ENCODE measurements at places on chromosomes 7 and 10.
A peak's percentile ranks its signal among the peaks of the same experiment; 100 is the strongest.

- DNase-seq: no peak
These were observed 182.7 kb upstream of the LYZL2 start for GRCh38 chr10:30812018-30812851.

GRCh38 chr7:99124751-99125504 is 19.0 kb downstream of the SMURF1 start:
- no peak for DNase-seq

DNA sequence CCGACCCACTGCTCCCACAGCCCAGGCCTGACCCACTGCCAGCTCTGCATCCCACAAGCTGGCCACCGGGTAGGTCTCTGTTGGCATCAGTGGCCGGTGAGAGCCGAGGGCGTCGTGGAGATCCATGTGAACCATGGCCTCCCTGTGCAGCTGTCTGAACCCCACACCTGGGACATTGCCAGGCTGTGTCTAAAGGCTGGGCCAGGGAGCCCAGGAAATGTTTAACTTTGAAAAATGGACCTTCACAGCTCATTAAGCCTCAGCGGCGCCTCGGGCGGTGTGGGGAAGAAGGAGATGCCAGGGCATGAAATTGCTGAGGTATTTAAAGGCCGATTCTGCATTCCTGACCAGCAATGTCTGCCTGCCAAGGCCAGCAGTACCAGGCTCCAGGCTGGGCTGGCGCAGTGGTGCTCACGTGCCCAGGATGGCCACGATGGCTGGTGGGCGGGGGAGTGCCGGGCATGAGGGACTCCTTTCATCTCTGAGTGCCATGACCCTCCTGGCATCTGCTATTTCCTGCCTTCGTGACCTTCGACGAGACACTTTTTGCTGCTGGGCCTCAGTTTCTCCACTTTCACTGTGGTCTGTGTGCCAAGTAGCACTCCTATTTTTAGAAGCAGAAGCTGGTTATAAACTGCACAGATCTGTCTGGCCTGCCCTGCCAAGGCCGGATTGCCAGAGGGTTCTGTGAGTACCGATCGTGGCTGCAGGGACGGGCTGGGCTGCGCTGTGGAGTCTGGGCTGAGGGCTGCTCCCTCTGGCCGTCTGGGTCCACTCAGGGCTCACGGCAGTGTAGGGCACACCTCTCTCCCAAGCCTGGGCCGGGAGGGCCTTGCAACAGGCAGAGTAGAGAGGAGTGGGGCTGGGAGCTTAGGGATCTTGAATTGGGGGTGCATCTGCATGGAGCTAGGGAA is 21.8 kb downstream of the ELFN1 start:
- no peak for DNase-seq

- no peak for DNase-seq
These were observed 1.2 kb downstream of the PTEN start for GRCh38 chr10:87864496-87865059.

DNA sequence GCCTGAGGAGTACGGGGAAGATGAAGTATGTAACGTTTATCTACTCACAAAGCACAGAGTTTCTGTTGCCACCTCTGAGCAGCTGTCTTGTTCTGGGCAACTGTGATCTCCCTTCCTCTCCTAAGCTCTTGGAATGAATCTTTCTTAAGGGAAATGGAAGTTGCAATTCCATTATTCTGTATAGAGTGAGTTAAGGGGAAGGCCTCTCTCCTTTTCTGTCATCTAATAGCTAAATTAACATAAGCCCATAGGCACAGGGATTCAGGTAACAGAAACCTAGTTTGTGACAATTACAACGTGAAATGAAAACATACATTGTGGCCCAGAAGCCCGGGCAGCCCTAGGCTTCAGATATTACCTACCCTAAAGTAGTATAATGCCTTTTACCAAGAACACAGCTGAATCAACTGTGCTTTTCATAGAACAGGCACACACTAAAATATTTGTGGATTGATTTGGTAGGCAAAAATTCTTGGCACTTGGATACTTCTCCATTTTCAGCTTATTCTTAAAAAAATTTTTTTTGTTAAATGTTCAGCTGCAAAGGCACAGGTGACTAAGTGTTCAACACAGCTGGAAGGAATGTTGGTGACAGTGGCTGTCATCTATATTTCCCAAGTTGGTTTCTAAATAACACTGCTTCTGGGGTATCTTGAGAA is 3.8 kb upstream of the PDCD4 start:
- no peak for DNase-seq

GRCh38 chr10:114754445-114755320 is 66.9 kb upstream of the FHIP2A start:
- no peak for DNase-seq

DNA sequence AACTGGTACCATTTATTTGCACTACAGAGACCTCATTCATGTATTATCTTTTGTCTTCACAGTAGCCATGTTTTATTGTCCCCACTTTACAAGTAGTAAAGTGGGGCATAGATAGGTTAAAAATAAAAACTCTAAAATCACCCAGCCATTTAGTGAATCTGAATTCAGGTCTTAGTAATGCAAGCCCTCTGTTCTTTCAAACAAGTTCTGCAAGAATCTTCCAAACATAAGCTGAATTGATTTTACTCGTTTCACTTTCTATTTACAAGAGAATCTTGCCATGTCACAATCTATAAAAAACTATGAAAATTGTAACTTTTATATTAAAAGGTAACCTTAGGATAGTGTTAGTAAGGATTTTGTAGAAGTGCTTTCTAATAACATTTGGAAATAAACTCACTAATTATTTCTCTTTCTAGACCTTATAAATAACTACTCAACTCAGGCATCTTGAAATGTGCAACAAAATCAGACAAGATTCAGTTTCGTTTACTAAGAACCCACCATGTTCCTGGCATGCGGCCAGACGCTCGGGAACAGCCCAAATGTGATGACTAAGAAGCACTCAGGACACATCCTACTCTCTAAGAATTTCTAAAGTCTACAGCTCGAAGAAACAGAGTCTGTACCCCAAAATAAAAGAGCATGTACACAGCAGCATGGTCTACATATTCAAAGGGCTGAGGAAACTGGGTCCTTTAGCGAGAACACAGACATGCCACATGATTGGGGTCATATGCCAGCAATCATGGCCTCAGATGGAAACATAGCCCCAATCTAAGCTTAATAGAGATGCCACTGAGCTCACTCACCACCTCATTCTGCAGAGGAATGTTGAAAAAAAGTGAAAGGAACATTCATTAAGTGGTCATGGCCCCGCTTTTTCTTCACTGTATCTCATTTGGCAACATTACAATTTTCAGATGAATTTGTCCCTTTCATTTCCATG is 167.6 kb downstream of the AMPH start:
- DNase-seq: peak; percentile 38

DNA sequence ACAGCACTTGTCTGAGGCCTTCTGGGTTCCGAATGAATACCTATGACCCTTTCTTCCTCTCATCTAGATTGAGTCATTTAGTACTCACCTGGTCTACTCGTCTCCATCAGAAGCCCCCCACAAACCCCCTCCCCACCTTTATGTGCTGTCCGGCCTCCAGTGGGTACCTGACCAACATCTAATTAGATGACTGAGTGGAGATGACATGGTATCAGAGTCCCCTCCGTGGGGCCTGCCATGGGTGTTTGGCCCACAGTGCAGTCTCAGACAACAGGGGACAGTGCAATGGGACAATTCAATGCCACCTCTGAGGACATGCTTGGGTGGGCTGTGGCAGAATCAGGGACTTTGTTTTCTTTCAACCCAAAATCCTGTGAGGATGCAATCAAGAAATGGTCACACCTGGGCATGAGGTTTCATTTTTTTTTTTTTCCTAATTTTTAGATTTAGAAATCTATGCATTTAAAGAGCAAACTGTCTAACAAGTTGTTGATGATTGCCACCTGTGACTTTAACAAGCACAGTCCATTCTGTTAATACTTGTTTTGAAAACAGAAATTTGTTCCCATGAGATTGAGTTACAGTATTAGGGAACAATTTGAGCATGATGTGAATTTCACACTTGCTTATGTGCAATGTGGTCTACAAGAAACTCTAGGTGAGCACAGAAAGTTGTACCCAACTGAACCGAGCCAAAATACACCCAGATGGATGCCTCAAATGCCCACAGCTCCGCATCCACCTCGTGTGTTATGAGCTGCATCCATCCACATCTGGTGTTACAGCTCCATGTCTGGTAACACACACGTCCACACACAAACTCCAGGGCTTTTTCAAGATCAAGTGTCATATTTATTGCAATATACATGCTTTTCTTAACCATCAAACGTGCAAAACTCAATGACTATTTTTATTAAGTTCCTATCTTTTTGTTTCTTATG is 27.5 kb downstream of the GPRIN2 start:
- DNase-seq: no peak

DNA sequence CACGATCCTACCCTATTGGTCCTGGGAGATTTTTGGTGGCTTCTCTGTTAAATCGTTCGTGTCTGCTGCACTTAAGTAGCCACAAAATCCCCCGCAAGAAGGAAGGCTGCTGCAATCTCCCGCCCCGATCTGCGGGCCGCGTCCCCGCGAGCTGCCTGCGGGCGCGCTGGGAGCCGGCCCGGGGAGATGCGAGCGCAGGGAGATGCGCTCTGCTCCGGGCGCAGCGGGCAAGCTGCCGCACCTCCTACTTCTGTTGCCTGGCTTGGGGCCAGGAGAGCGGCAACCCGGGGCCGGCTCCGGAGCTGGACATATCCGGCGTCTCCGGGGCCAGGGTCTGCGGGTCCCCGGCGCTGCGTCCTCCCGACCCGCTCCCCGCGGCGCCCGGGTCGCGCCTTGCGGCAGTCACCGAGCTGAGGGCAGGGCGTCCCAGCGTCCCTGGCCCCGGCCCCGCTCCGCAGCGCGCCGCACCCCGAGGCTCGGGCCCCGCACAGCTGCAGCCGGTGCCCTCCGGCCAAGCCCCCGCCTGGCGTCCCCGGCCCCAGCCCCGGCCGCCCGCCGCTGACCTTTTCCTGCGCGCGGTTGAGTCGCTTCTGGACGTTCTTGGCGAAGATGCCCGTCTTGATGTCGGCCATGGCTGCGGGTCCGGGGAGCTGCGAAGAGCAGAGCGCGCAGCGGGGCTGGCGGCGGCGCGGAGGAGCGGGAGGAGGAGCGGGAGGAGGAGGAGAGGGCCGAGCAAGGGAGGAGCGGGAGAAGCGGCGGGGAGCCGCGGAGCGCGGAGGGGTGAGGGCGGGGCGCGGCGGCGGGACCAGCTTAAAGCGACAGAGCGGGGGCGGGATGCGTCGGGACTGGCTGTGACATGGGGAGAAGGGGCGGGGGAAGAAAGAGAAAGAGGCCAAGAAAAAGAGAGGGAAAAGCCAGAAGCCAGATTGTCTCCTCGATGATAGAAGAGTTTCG is at the start of gene AMPH:
TSS of gene AMPH (minus strand) at position 654 of the 954 bp plus-strand sequence. CDS start at position 632, 22 bp downstream.
- DNase-seq: no peak

DNA sequence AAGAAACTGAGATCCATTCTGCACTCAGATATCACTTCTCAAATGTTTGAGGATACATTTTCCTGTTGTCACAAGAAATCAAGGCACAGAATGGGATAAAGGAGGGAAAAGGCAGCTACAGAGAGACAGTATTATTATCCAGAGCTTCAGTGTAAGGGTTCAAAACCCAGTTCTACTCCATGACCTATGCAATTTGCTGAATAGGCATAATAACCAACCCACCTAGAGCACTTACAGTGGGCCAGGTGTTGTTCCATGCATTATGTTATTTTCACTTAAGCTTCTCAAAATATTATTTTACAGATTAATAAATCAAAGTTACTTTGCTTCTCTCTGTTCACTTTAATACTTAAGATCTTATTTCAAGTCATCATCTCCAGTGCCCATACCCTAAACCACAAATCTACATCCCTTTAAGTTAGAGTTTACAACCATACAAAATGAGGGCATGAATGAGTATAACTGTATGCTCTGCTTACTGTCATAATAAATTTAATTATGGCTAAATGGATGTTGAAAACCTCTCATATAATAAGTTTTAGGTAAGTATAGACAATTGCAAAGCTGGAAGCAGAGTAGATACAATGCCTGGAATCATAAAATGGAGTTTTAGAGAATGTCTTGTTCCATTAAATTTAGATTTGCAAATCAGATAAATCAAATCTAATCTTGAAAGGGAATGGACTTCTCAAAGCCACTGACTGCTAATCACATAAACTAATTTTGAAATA is 28.1 kb upstream of the PCLO start:
- DNase-seq: no peak

DNA sequence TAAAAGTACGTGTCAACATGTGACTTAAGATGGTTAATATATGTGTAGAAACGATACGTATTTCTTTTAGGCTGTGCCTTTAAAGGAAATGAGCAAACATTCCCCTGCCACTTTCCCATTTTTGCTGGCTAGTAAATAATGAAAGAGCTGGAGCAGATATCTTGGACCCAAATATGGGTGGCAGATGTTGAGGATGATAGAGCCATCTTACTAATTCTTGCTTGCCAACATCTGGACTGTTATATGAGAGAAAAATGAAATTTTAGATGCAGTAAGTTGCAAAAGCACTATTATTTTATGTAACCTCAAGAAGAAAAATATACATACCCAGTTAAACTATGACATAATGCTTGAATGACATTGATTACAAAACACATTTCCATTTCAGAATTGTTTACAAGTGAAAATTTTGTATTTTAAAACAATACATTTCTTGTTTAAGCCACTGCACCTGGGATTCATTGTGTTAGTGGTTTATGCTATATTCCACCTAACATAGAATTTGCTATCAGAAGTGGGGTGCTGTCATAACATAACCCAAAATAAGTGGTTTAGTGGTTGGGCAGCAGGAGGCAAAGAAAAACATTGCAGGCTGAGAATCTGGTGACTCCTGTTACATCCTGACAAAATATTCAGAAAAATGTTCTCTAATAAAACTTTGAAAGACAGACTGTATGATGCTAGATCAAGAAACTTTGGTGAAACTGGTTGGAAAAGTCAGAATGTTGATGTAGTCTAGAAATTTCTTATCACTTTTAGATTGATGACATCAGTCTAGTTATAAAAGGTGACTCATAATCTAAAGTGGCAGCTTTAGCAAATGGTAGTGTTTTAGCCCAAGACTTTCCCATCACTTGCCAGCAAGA is 305.0 kb downstream of the PTEN start:
- DNase-seq: no peak

- DNase-seq: no peak
These were observed 47.4 kb downstream of the LRRC4 start for GRCh38 chr7:127983804-127984332.

DNA sequence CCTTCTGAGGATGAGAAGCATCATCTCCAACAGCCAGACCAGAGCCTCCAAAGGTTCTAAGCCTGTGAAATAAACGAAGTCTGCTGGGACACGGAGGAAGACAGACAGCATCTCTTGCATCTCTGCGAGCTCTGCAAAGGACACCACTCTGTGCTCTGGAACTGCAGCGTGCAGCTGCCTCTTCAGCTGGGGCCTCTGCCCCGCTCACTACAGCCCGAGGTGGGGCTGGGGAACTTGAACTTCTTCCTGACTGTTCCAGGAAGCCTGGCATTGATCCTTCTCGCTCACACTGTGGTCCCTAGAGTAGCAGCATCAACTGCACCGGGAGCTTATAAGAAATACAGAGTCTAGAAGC is 163.3 kb downstream of the USP6NL start:
- DNase-seq: no peak
